Fibroblast of the aortic adventitia (primary cell): ENCODE measurements at places on chromosomes 11 and 22. TPM values are rescaled to one million over a fixed set of nuclear protein-coding genes. Genes with fewer than 3 reads are reported as not detected.

GRCh38 chr22:49053578-49053977 is 774.1 kb downstream of the BRD1 start:
- DNase-seq = no peak

GRCh38 chr11:23099256-23099655 is 239.0 kb upstream of the CCDC179 start:
- no peak for DNase-seq

- peak; percentile 72 for DNase-seq
Observed at GRCh38 chr11:64849598-64850356, 5.3 kb upstream of the CDC42BPG start.

DNA sequence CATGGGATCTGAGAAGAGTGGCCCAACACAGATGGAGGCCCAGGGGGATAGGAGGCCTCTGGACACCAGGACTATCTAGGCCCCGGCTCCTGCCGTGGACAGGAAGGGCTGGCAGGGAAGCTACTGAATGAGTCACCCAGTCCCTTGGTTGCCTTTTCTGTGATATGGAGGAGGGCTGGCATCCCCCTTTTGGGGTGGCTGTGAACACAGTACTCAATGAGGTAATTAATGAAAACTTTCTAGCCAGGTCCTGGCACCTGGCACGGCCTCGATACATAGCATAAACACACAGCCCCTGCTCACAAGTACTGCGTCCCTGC is 163.2 kb downstream of the CHST1 start:
- no peak for DNase-seq

- no peak for DNase-seq
Observed at GRCh38 chr22:23179381-23180299, 669 bp upstream of the BCR start.

- DNase-seq = peak; percentile 40
Observed at GRCh38 chr22:28986366-28986765, 75.3 kb downstream of the C22orf31 start.

GRCh38 chr11:128318856-128319474 is 268.4 kb downstream of the ETS1 start:
- DNase-seq = no peak

SEC14L3 gene
- total RNA-seq = not detected in 2 replicates

C11orf16 gene
- total RNA-seq = not detected in 2 replicates

OR2AG2 gene
- 0.09 and 0.33 TPM in 2 replicates for total RNA-seq

CCDC81 gene
- total RNA-seq = 0.36 and 2.6 TPM in 2 replicates

SLC17A6 gene
- not detected in 2 replicates for total RNA-seq

PRMT3 gene
- total RNA-seq = 17.3 and 19.3 TPM in 2 replicates

BARX2 gene
- not detected in 2 replicates for total RNA-seq

RGL4 gene
- not detected in 2 replicates for total RNA-seq

MAP6 gene
- 3.4 and 10.0 TPM in 2 replicates for total RNA-seq

CALCA gene
- total RNA-seq = not detected in 2 replicates

MMP8 gene
- 0.41 TPM in 1 of 2 replicates, not detected in the other for total RNA-seq
